ENCODE measurements at places on chromosomes 5 and 9. TPM values are rescaled to one million over a fixed set of nuclear protein-coding genes. Genes with fewer than 3 reads are reported as not detected.

TMOD1 gene
- 0.47 TPM for total RNA-seq

GRXCR2 gene
- total RNA-seq: not detected

LRRC26 gene
- total RNA-seq: 1.1 TPM

STPG3 gene
- total RNA-seq: not detected

CKMT2 gene
- 5.5 TPM for total RNA-seq

BARHL1 gene
- not detected for total RNA-seq

RORB gene
- 1.8 TPM for total RNA-seq
